LoVo (cell line): ENCODE measurements at places on chromosomes 12 and 14.

DNA sequence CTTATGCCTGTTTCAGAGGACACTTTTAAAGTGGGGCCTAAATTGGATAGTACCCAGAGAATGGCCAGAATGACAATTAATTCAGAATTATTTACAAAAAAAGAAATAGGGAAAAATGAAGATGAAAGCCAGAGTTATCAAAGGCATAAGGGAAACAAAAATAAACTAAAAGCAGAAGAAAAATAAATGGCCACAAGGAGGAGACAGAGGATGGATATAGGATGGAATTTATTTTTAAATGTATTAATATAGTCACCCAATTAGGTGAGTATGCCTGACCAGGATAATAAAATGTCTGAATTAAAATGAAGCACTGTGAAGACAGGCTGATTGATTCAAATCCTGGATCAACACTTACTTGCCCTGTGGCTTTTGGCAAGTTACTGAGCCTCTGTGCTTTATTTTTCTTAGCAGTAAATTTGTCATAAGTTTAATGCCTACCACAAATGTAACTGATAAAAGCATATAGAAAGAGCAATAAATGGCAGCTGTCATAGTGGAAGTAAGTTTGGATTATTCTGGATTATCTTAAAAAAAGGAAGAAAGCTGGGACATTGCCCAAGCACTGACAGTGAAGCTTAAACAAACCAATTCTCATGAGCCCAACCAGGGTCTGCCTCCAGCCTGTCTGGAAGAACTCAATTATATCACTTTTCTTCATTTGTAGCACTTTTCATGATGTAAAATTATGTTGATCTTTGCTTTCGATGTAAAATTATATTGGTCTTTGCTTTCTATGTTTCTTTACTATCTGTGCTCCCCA lies 3.5 kb downstream of the CLEC9A start:
- no peak for DNase-seq

DNA sequence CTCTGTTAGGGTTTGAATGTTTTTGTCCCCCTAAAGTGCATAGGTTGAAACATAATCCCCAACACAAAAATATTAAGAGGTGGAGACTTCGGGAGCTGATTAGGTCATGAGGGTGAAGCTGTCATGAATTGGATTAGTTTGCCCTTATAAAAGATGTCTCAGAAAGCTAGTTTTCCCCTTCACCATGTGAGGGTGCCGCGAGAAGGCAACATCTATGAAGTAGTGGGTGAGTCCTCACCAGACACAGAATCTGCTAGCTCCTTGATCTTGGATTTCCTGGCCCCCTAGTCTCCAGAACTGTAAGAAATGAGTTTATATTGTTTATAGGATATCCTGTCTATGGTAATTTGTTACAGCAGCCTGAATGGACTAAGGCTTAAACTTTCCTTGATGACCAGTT lies 301.5 kb upstream of the ATP2B1 start:
- DNase-seq = no peak

DNA sequence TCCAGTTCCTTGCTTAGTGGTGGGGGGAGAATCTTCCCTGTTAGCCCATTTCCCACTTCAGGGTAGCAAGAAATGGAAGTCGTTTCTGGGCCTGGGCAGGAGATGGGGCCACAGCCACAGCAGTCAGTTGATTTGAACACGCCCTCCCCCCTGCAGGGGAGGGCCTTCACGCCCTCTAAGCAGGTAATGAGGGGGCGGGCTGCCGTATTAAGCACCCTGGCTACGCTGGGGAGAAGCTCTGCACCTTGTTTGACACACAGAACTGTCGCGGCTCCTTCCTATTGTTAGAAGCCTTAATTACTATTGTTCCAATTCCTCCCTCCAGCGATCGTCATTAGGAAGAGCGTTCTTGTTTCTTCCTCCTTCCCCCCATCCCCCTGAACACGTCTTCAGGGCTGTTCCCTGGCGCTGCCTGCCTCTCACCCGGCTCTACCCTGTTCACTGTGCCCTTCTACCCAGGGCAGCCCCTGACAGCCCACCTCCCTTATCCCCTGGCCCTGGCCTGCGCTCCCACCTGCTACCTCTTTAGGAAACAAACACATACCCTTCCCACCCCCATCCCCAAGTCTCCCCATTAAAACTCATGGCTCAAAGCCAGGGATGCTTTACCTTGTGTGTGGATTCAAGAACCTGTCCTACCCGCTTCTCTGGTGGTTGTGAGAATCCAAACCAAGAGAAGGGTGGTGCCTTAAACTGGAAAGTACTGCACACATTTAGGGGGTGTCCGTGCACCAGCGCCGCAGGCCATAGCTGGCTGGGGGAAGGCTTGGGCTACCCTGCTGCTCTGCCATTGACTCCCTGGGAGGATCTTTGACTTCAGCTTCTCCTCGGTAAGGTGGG lies 137.6 kb downstream of the TSPAN9 start:
- DNase-seq = no peak

GRCh38 chr12:57626111-57626920 lies 6.7 kb downstream of the B4GALNT1 start:
- no peak for DNase-seq

DNA sequence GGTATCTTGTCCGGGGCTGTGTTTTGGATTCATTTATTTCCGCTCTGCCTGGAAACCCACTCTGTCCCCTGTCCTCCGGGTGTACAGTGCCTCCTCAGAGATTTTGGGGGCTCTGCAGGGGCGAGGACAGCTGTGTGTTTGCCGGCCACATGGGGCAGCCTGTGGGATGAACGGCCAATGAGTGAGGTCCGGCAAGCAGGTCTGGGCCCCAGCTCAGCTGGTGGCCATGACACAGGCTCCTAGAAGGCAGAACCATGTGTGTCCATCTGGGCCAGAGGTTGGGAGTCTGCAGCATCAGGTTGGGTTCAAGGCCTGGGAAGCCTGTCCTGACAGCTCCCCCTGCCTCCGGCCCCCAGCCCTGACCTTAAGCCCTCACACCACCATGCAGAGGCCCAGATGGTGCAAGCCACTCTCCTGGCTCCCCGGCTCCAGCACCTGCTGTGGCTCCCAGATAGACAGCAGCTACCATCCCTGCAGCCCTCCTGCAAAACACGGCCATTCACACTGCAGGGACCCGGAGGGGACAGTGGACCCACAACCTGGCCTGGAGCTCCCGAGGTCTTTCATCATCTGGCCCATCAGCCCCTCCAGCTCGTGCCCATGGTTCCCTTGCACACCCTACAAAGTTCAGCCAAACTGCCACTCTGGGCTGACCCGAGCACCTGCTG lies 220.1 kb upstream of the C14orf180 start:
- no peak for DNase-seq

DNA sequence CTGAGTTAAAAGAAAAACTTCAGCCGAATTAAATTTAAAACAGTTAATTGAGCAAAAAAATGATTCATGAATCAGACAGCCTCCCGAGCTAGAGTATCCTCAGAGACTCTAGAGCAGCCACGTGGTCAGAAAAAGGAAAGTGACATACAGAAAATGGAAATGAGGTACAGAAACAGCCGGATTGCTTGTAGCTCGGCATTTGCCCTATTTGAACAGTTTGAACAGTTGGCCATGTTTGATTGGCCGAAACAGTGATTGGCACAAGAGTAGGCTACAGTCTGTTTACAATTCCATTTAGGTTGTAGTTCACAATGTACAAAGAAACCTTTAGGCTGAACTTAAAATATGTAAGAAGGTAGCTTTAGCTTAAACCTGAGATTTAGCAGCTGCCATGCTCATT lies 12.9 kb upstream of the OXA1L start:
- DNase-seq = no peak

DNA sequence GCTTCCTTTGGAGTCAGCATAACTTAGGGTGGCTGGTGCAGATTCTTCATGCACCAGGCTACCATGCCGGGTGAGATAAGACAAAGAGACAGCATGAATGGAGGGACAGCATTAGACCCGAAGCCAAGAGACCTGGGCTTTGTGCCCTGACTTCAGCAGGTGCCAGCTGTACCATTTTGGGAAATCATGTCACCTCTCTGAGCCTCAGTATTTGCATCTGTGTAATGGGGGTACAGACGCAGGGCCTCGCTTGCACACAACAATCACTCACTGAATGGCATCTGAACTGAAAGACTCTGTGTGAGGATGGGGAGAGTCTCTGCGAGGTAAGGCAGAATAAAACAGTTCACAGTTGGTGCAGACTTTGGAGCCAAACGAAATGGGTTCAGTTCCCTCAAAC lies 1053.7 kb downstream of the VRK1 start:
- no peak for DNase-seq

GRCh38 chr14:35825968-35826217 lies 245 bp upstream of the BRMS1L start:
- no peak for DNase-seq

DNA sequence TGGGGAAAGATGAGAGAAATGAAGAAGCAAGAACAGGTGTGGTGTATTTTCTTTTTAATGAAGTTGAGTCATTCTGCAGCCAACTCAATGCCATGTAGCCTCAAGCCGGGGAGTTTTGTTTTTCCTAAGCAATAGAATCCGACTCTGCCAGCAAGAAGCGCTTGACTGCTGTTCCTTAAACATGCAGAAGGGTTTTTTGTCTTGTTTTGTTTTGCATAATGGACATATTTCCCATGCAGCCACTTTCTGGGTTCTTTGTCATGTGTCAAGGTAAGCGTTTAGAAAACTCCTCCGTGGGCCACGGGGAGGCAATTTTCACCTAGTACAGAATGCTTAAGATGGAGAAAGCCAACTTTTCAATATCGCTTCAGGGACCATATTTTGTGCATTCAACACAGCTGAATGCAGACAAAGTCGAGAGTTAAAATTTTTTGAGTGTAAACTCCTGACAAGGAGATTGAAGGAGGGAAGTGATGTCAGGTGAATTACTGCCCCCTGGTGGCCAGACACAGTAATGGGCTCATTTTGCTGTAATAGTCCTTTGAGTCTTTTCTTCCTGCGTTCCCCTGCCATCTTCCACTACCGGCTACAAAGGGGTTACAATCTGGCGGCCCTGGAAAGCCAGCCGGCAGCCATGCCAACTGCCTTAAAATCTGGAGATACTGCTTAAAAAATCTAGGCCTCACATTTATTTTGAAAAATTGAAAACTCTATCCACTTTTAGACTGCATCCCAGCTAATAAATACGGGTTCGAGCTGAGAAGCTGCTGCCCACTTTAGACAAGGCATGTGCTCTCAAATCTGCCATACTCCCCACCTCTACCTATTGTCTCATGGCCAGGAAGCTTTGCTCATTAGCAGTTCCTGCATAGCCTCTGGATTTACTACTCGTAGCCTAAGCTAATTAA lies 3.2 kb upstream of the FICD start:
- peak; percentile 81 for DNase-seq

DNA sequence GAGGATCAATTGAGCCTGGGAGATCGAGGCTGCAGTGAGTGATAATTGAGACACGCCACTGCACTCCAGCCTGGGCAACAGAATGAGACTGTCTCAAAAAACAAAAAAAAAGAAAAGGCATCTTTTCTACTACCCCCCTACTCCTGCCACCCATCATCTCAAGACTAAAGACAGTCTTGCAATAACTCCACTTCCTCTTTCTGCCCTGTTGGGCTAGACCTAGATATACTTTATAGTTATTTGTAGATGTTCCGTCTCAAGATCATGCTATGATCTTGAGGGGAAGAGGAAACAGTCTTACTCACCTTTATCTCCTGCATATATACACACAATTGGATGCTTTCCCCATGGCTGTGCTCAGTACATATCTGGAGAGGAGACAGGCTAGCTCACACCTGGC lies 12.1 kb upstream of the ESPL1 start:
- DNase-seq = no peak

GRCh38 chr12:28378736-28379135 lies 188.5 kb downstream of the CCDC91 start:
- no peak for DNase-seq
